ENCODE measurements at places on chromosomes 3 and 15. TPM values are rescaled to one million over a fixed set of nuclear protein-coding genes. Genes with fewer than 3 reads are reported as not detected.

DNA sequence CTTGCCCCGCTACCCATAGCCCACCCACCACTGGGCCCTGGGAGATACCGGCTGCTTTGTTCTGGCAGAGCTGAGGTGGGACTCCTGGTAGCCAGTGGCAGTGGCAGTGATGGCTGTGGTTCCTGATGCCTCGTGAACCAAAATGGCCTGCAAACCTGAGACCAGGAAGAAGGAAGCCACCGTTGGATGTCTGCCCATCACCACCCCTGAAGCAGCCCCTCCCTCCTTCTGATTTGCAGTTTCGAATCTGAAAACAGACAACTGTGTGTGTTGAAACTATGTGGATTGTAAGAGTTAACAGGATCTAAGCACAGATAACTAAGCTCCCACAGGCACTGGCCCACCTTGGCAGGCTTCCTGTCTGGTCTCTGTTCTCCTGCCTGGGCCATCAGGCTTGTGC lies 66.6 kb downstream of the NUP210 start:
- no peak for DNase-seq

DNA sequence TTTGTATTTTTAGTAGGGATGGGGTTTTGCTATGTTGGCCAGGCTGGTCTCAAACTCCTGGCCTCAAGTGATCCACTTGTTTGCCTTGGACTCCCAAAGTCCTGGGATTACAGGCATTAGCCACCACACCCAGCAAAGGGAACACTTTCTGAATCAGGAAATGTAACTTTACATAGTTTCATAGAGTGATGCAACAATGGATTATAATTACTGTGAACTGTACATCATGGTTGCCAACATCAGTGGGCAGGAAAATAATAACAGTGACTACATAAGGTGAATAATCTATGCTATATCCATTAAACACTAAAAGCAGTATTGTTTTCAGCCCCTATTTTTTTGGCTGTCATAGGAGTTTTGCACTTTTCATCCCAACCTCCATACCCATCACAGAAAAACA lies 5.0 kb upstream of the KPNA1 start:
- DNase-seq, result no peak

The CIDEC gene
- not detected for total RNA-seq

- DNase-seq, result no peak
Measured at GRCh38 chr3:102661707-102662497, 227.1 kb downstream of the ZPLD1 start.
